ENCODE measurements at places on chromosomes 11 and 22.

- DNase-seq = no peak
Measured at GRCh38 chr11:11420191-11420898, 67.3 kb upstream of the CSNK2A3 start.

DNA sequence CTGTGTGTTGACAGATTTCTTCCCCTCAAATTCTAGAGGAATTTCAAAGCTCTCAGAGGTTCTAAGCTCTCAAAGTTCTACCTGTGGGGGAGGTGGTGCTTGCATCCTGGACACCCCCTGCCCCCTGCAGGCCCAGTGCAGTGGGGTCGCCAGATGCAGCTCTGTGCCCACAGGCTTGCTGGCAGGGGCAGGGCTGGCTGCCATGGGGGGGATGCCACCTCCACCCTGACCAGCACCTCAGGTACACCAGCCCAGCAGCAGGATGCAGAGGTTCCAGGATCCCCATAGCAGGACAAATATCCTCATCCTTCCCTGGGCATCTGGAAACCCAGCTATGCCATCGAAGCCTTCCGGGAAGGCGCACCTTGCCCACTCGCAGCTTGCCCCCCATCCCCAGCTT, 91.1 kb downstream of the BRD1 start:
- DNase-seq = no peak

- DNase-seq = no peak
Measured at GRCh38 chr22:27113211-27113635, 455.8 kb downstream of the MIAT start.

DNA sequence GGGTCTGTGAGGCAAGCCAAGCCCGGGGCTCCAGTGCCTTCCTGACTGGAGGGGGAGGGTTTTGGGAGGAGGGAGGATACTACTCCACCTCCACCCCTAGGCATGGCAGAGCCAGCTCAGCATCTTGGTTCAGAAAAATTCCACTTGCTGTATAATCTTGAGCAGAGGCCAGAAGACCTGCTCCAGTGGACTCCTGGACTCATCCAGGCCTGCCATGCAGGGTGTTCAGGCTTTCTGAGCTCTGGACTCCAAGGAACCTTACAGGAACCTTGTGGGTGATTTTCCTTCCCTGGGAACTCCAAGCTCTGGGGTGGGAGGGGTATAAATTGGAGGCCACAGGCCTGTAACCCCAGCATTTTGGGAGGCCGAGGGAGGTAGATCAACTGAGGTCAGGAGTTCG, 9.4 kb downstream of the CSDC2 start:
- no peak for DNase-seq

- DNase-seq = no peak
Measured at GRCh38 chr11:35029979-35030682, 108.8 kb upstream of the CD44 start.

All from NCI-H2171 (cell line).